Skeletal muscle cell (primary cell): ENCODE measurements at places on chromosomes 5 and 9.

- no peak for DNase-seq
These were observed 180.2 kb downstream of the DRD1 start for GRCh38 chr5:175263776-175264175.

GRCh38 chr5:154406231-154406630, 39.6 kb upstream of the SAP30L start:
- no peak for DNase-seq

GRCh38 chr9:34451545-34451944, 6.8 kb downstream of the FAM219A start:
- DNase-seq: no peak

DNA sequence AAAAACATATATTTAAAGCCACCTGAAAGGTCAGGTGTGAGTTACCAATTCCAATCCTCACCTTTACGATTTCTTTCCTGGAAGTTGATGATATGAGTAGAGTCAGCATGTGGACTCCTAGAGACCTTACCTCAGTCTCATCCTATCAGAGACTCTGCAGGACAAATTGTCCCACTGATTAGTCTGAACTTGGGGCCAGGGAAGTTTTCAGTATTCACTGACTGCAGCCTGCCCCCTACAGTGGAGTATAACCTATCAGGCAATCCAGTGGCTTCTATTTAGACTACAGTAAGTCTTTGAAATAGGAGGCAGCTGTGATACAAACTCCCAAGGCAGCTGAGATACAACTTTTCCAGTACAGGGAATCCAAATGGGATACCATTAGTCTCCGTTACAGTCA, 449.4 kb upstream of the CDH10 start:
- DNase-seq: no peak

DNA sequence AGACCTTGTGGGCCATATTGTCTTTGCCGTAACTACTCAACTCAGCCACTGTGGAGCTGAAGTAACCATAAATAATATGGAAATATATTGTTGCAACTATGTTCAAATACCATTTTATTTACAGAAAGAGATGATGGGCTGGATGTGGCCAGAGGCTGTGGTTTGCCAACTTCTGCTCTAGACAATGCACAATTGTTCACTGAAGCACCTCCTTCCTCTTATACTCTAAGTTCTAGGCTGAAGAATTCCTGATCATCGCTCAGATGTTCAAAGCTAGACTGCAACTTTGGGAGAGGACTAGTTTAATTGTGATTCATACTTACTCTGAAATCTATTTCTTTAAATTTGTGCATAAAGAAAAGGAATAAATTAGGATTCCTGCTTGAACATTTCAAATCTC, 245.0 kb downstream of the TAF11L14 start:
- no peak for DNase-seq

- DNase-seq: no peak
These were observed 146.4 kb downstream of the HACD4 start for GRCh38 chr9:20884985-20885593.

GRCh38 chr5:120457839-120458507, 6.1 kb upstream of the PRR16 start:
- no peak for DNase-seq

DNA sequence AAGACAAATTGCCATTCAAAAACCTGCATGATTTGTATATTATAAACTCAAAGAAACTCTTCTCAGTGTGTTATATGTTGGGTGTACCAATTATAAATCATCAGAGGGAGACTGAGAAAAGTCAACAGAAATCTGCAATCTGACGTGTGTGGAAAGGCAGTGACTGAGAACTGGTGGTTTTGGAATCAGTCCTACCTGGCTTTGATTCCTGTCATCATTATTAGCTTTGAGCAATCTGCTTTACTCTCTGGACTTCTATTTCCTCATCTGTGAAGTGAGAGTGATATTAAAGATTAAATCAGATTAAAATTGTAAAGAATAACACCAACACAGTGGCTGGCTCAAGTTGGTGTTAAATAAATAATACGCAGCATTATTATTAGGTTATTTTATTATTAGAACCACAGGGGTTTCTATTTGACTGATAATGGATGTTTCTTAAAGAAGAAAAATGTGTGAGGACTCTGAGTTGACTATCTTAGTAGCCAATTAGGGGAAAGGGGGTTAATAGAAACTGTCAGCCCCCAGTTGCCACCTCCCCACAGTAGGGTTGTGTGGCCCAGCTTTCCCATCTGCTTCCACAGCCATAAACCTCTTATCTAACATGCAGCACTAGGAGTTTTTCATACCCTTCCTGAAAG, 59.6 kb downstream of the SNCAIP start:
- DNase-seq: no peak

- no peak for DNase-seq
These were observed 24.7 kb downstream of the POU4F3 start for GRCh38 chr5:146363161-146363874.

GRCh38 chr5:83313436-83313835, 158.1 kb upstream of the VCAN start:
- DNase-seq: no peak

DNA sequence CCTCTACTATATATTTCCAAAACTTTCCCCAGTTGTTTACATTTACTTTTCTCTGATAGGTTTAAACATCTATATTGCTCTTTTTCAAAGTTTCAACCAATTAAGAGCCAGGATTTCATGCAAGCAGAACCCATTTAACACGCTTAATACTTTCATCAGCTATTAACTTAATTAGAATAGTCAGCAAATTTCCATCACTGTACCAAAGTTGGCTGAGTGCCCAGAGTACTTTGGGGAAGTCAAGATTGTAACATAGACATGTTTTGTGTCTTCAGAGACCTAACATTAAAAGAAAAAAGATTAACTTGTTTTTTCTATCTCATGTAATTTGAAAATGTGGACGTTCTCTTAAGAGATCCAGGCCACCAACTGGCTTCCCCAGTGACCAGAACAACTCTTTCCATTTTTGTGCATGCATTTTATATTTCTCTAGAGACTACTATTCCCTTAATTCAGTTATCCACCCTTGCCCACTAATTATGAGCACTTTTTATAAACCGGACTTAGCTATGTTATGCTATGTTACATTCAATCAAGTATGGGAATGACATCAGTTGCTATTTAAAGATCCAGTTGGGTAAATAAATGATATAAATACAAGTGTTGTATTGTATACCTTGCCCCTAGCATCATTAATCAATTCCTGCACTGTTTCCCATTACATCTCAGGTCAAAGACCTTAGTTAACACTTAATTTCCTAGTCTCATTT, 478.1 kb upstream of the NMUR2 start:
- no peak for DNase-seq

DNA sequence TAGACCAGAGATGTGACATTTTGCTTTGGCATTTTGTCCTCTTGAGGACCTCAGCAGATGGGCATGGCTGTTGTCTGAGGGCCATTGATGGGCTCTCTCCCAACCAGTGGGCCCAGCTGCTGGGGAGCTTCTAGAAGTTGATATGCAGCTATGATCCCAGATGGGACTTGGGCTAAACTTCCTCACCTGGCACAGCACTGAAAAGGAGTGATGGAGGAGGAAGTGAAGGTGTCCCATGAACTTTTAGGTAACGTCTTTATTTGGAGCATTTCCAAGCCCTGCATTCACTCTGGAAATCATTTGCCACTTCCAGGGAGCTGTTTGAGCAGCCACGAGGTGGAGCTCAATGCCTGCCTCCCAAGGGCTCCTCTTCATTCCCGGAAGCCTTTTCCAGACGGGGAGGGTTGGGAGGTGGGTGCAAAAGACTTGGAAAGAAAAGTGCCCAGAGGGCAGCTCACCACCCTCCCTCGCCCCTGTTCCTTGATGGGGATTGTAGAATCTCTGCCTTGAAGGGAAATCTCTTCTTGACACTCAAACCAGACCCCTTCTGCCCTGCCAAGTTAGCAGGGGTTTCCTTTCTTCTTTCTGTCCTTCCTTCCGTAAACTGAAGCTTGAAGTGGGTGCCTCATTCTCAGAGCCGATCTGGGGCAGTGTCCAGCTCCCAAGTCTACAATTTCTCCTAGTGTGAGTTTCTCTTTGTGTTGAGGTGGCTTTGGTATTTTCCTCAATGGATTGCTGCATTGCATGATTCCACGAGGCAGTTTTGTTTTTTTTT, 18.1 kb upstream of the NEUROG1 start:
- no peak for DNase-seq

- no peak for DNase-seq
These were observed 121.2 kb downstream of the RAPGEF6 start for GRCh38 chr5:131513780-131514179.
